ENCODE measurements at places on chromosomes 6 and 20. TPM values are rescaled to one million over a fixed set of nuclear protein-coding genes. Genes with fewer than 3 reads are reported as not detected.

GRCh38 chr6:34890533-34890925, 1.5 kb downstream of the ANKS1A start:
- DNase-seq: no peak
- peak overlapping the region; percentile 97 for H3K4me3 ChIP-seq
- peaks cover 7% of the 10 kb centered on the region for H3K27me3 ChIP-seq
- no peak overlapping the region for H3K27ac ChIP-seq
- peaks cover 6% of the 10 kb centered on the region for H3K36me3 ChIP-seq
- peaks cover 31% of the 10 kb centered on the region for H3K4me1 ChIP-seq

- no peak overlapping the region for H3K27ac ChIP-seq
- no peaks in the 10 kb centered on the region for H3K4me1 ChIP-seq
- peaks cover 11% of the 10 kb centered on the region for H3K27me3 ChIP-seq
- no peak overlapping the region for H3K4me3 ChIP-seq
Observed at GRCh38 chr20:37559312-37560027, 31.8 kb upstream of the BLCAP start.

DNA sequence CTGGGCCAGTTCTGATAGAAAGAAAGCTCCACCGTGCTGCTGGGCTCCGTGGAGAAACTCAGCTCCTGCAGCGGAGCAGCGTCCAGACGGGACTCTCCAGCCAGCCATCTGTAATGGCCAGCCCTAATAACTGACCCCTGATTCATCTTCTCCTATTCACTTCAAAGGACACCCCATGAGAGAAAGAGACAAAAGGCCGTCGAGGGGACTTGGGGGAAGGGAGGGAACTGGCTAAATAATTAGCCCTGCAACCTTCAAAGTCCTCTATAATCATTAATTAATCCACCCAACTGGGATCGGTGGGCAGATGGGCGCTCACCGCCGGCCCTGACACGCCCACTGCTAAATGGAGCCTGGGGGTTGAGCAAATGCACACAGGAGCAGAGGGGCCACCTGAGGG, 512.4 kb downstream of the CD83 start:
- H3K27me3 ChIP-seq: peaks cover 18% of the 10 kb centered on the region
- no peaks in the 10 kb centered on the region for H3K36me3 ChIP-seq
- no peak overlapping the region for H3K27ac ChIP-seq
- no peak overlapping the region for H3K4me3 ChIP-seq
- H3K4me1 ChIP-seq: peaks cover 16% of the 10 kb centered on the region

DNA sequence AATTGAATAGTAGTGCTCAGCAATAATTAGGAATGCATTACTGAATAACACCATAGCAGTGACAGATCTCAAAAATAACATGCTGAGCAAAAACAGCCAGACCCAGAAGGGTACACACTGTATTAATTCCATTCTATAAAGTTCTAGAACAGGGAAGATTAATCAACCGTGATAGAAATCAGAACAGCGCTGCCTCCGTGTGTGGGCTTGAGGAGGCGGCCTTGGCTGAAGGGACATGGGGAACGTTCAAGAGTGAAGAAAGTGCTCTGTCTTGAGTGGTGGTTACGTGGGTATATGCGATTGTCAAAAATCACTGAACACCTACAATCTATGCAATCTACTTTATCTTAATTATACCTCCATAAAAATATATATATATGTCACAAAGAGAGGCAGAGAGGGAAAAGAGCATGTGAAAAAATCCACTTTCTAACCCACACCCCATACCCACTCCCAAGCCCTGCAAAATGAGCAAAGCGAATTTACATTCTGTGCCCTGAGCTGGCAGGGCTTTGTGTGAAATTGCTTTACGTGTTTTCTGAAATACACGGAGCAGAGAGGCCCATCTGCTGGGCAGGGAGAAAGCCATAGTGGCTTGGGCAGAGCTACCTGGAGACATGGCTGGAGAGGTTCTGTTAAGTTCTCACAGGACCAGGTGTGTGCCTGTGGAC, 74.4 kb downstream of the NFATC2 start:
- H3K27me3 ChIP-seq: no peaks in the 10 kb centered on the region
- no peak overlapping the region for H3K4me3 ChIP-seq
- DNase-seq: no peak
- no peak overlapping the region for H3K27ac ChIP-seq
- H3K4me1 ChIP-seq: peaks cover 68% of the 10 kb centered on the region
- peaks cover 85% of the 10 kb centered on the region for H3K36me3 ChIP-seq

DNA sequence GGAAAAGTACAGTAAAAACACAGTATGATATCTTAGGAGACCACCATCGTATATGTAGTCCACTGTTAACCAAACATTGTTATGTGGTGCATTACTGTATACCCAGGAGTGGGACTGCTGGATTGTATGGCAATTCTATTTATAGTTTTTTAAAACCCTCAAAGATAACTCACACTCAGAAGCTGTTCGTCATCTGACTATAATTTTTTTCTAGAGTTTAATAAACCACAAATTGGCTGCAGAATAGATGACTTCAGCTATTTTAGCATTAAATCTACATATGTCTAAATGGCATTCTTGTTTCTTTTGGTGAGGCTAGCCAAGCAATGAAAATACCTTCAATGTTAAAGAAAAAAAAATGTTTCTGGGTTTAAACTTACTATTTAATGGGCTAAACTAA, 134.2 kb upstream of the BMP5 start:
- H3K4me3 ChIP-seq: no peak overlapping the region
- no peaks in the 10 kb centered on the region for H3K4me1 ChIP-seq
- DNase-seq: no peak
- H3K27ac ChIP-seq: no peak overlapping the region
- H3K27me3 ChIP-seq: no peaks in the 10 kb centered on the region

- peak overlapping the region; percentile 77 for H3K4me3 ChIP-seq
- H3K27me3 ChIP-seq: no peaks in the 10 kb centered on the region
- DNase-seq: no peak
- H3K36me3 ChIP-seq: no peaks in the 10 kb centered on the region
- no peak overlapping the region for H3K27ac ChIP-seq
- H3K4me1 ChIP-seq: peaks cover 69% of the 10 kb centered on the region
Observed at GRCh38 chr6:7139835-7140470, 32.2 kb downstream of the RREB1 start.

The MEP1A gene
- not detected for total RNA-seq

- no peak for DNase-seq
- no peak overlapping the region for H3K27ac ChIP-seq
- H3K4me1 ChIP-seq: peaks cover 8% of the 10 kb centered on the region
Observed at GRCh38 chr6:811831-812230, 118.9 kb upstream of the EXOC2 start.

DNA sequence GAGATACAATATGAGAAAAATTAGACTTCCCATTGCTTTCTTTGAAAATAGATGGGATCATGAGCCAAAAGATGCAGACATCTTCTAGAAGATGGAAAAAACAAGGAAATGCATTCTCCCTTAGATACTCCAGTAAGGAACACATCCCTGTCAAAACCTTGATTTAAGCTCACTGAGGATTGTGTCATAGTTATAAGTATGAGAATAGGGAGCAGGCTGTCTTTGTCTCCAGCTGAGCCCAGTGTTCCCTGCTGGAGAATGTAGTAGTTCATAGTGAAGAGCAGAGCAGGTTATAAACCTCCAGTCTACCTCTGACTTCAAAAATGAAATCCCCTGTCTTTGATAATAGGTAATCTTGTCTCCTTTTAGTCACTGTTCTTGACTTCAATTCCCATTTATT, 589.9 kb downstream of the PHF3 start:
- H3K27me3 ChIP-seq: no peaks in the 10 kb centered on the region
- no peak for DNase-seq
- no peak overlapping the region for H3K27ac ChIP-seq
- H3K36me3 ChIP-seq: no peaks in the 10 kb centered on the region
- H3K4me3 ChIP-seq: no peak overlapping the region

The MRPS18B gene
- 43.6 TPM for total RNA-seq

- DNase-seq: no peak
- H3K27me3 ChIP-seq: peaks cover 41% of the 10 kb centered on the region
- no peak overlapping the region for H3K27ac ChIP-seq
- H3K4me3 ChIP-seq: no peak overlapping the region
- peaks cover 4% of the 10 kb centered on the region for H3K4me1 ChIP-seq
- no peaks in the 10 kb centered on the region for H3K36me3 ChIP-seq
Observed at GRCh38 chr6:88171312-88171711, 5.2 kb upstream of the CNR1 start.

DNA sequence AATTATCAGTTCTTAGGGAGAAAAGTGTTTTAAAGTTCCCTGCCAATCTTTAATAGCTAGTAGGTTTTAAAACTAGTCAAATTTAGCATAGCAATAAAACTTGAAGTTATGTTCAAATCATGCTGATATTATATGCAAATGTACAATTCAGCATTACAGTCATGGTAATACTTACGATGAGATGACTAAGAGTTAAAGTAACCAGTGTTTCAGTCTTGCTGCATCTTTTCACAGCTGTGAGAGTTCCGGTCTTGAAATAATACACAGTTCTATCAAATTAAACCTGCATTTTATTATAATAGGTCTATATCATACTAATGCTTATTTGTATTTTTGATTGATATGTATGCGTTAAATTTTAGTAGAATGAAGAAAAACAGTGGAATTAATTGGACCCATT, 26.1 kb downstream of the POPDC3 start:
- no peaks in the 10 kb centered on the region for H3K4me1 ChIP-seq
- H3K4me3 ChIP-seq: no peak overlapping the region
- DNase-seq: no peak
- H3K27me3 ChIP-seq: peaks cover 13% of the 10 kb centered on the region
- no peak overlapping the region for H3K27ac ChIP-seq

GRCh38 chr6:136067731-136068341, 182.3 kb downstream of the MTFR2 start:
- peaks cover 3% of the 10 kb centered on the region for H3K27me3 ChIP-seq
- no peak for DNase-seq
- no peak overlapping the region for H3K4me3 ChIP-seq
- H3K27ac ChIP-seq: no peak overlapping the region
- H3K36me3 ChIP-seq: no peaks in the 10 kb centered on the region
- no peaks in the 10 kb centered on the region for H3K4me1 ChIP-seq

The SLC29A1 gene
- total RNA-seq: 49.2 TPM

DNA sequence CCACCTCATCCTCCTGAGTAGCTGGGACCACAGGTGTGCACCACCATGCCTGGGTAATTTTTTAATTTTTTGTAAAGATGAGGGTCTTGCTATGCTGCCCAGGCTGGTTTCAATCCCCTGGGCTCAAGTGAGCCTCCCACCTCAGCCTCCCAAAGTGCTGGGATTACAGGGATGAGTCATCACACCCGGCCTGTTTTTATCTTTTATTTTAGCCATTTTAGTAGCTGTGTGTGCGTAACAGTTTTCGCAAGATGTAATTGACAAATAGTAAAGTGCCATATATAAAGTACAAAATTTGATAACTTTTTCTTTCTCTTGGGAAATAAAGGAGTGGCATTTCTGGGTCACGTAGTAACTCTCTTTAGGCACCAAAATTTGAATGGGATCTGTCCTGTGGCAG, 21.4 kb downstream of the SNAI1 start:
- H3K27ac ChIP-seq: no peak overlapping the region
- H3K4me3 ChIP-seq: no peak overlapping the region
- H3K36me3 ChIP-seq: no peaks in the 10 kb centered on the region

- H3K4me3 ChIP-seq: no peak overlapping the region
- peaks cover 11% of the 10 kb centered on the region for H3K36me3 ChIP-seq
- peak; percentile 56 for DNase-seq
- H3K27ac ChIP-seq: peak overlapping the region; percentile 92
- H3K27me3 ChIP-seq: no peaks in the 10 kb centered on the region
Observed at GRCh38 chr6:37502703-37503291, 3.1 kb upstream of the CCDC167 start.

DNA sequence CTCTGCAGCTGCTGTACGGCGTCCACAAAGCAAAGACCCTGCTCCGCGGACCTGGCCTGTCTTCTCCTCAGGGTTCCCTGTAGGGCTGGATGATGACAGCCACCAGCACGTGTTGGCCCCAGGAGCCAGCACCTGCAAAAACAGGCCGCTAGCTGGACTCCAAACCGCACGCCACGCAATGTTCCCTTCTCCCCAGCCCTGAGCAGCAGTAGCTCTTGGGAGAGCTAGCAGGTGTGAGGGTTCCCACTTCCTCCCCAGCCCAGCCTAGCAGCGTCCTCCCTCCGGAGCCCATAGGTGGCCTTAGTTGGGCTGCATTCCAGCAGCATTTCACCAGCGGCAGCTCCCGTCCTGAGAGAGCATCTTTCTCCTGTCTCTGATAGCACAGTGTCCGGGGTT, 42.3 kb downstream of the DACT2 start:
- no peak overlapping the region for H3K27ac ChIP-seq
- H3K4me1 ChIP-seq: no peaks in the 10 kb centered on the region
- no peaks in the 10 kb centered on the region for H3K36me3 ChIP-seq
- no peak for DNase-seq
- H3K4me3 ChIP-seq: no peak overlapping the region
